Liver (tissue), 10 donors: ENCODE measurements at places on chromosomes 1 and 21. TPM values are rescaled to one million over a fixed set of nuclear protein-coding genes. Genes with fewer than 3 reads are reported as not detected.

Gene ARMH1
- total RNA-seq = 20.3 TPM

Gene SLC35E2B
- total RNA-seq = 19.3 TPM

Gene OR2T10
- total RNA-seq = not detected

Gene PRDM16
- 0.67 TPM for total RNA-seq

Gene C1orf141
- total RNA-seq = not detected

Gene RCAN1
- total RNA-seq = 67.9 TPM
